NCI-H2081 (cell line): ENCODE measurements at places on chromosomes 4 and X.
A peak's percentile ranks its signal among the peaks of the same experiment; 100 is the strongest.

- no peak for DNase-seq
Observed at GRCh38 chrX:135984791-135985156, 461 bp upstream of the SLC9A6 start.

DNA sequence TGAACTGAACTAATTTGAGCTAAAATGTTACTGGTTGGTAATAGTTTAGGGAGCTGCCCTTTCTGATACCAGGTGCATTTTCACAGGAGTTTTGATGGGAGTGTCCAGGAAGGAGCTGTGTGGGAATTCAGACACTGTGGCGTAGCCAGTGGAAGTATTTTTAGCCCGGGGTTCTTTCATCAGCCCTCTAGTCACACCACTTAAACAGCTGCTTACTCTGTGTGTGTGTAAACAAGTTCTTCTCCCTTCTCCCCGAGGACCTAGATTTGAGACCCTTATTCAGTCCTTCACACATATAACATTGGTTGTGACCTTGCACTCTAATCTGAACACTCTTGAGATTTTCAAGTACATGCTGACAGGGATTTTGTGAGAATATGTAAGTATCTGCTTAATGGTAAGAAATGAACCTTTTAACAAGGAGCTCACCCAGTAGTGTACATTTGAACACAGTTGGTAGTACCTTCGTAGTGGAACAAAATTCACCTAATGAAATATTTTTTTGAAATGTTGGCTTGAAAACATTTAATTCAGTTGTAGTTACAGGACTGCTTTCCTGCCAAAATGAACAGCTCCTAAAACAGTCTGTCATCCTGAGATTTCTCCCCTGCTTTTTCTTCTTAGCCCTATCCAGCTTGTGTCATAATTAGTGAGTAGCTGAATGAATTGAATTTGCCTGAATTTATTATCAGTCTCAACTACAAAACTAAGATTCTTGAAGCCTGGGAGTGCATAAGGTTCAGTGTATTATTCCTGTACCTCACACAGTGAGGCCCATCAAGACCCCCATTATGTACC, 61.8 kb downstream of the BMPR1B start:
- DNase-seq: no peak

DNA sequence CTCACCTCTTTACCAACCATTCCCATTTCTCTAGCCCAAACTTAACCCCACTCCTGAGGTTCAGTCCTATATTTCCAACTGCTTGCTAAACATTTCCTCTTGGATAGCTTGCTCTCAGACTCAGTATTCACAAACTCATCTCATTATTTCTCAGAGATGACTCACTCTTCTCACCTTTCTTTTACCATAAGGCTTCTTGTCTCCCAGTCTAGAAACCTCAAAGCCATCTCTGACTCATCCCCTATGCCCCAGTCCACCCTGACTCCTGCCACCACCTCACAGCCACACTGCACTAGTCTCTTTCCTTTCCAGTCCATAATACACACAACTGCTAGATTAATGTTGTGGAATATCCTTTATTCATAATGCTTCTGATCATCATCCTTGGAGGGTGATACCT, 4.8 kb downstream of the FRMPD3 start:
- DNase-seq: no peak

DNA sequence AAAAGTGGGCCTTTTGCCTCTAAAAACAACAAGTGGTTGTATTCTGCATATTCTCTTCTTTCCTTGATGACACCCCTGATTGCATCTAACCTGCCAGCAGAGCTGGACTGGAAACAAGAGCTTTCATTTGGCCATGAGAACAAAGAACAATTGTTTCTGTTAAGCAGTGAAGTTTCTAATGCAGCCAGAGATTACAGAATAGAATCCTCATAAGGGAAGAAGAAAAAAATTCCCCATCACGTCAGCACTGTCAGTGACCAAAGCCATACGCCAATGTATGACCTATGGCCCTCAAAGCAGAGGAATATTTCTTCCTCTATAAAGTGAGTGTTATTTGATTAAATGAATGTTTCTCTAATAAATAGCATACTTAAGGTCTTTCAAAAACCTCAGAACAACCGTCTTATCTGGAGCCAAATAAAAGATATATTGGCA, 529.1 kb upstream of the INTU start:
- no peak for DNase-seq

DNA sequence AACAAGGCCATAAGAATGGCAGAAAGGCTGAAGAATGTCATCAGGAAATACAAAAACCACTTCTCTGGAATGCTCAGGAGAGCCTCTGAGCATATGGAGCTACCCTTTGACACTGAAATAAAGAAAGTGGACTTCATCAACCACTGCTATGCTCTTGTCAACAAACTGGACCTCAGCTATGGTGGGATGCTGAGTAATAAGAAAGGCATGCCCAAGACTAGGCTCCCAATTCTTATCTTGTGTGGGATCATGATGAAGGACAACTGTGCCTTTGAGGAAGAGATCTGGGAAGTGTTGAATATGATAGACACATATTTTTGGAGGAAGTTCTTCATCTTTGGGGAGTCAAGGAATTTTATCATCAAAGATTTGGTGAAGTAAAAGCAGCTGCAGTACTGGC, 86.9 kb upstream of the MAGEB16 start:
- no peak for DNase-seq

GRCh38 chrX:319579-320125, 1.1 kb upstream of the GTPBP6 start:
- DNase-seq: no peak

GRCh38 chr4:2824836-2825381, 18.7 kb upstream of the ADD1 start:
- DNase-seq: no peak

GRCh38 chr4:4260185-4260751, 12.2 kb upstream of the TMEM128 start:
- DNase-seq: peak; percentile 34

- DNase-seq: no peak
Observed at GRCh38 chr4:30821275-30821674, 101.1 kb downstream of the PCDH7 start.

GRCh38 chrX:136193771-136194170, 46.4 kb downstream of the FHL1 start:
- no peak for DNase-seq

- DNase-seq: no peak
Observed at GRCh38 chrX:71536285-71536684, 3.4 kb downstream of the OGT start.

- no peak for DNase-seq
Observed at GRCh38 chr4:91990726-91991125, 313.0 kb upstream of the GRID2 start.

DNA sequence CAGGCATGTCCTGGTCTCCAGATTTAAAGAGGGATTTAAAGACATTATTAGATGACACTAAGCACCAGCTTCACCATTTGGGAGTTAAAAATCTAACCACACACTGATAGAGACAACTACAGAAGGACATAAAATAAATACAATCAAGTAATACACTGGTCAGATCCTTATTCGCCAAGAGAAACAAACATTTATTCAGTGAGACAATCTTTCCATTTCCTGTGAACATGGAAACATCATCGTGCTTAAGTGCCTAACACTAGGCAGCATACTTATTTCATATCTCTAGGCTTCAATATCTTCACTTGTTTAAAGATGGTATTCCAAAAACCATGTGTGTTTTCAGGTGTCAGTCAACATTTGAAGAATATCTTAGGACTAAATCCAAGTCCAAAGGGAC, 103.6 kb downstream of the AREG start:
- no peak for DNase-seq

DNA sequence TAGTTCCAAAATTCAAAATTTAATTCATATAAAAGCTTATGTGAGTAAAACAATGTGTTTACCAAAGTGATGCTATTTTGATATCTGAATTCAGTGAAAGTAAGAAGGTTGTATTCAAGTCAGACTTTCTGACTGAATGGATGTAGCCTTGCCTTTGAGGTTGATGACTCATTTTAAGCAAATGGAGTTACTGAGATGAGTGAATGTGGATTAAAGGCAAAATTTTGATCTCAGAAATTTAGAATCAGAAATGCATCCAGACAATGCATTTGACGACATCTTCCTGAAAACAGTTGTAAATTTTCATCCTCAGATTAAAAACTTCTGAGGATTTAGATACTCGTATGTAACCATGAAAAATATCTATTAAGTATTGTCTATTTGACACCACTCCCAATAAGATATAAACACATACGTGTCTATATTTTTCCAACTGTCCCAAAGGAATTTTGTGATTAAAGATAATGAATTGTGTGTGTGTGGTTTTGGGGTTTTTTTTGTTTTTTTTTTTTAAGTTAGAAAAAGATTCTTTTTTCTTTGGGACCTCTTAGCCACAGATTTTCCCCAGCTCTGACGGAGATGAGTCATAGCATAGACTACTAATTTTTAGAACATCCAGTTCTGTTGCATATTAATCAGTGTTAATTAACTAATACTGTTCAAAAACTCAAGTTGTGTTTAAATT, 34.4 kb downstream of the NFKB1 start:
- no peak for DNase-seq

GRCh38 chr4:14415146-14415545, 587.1 kb upstream of the CPEB2 start:
- no peak for DNase-seq

GRCh38 chr4:15293711-15294110, 134.1 kb upstream of the C1QTNF7 start:
- DNase-seq: no peak

- DNase-seq: no peak
Observed at GRCh38 chr4:185600801-185601434, 65.6 kb upstream of the PDLIM3 start.

DNA sequence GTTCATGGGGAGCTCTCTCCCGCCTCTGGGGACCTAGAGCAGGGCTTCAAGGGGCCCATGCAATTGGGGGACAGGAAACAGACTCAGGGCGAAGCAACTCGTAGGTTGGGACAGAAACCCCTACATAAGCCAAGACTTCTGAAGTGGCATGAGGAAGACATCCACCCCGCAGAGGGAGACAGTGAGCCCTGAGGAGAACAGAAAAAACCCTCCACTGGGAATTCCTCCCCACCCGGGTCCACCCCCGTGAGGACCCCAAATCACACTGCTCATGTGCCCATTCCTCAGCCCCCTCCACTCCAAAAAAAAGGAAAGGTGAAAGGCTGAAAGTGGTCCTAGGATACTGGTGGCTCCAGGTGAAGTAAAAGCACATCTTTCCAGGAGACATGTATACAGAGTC, 74.0 kb downstream of the CPZ start:
- DNase-seq: no peak

DNA sequence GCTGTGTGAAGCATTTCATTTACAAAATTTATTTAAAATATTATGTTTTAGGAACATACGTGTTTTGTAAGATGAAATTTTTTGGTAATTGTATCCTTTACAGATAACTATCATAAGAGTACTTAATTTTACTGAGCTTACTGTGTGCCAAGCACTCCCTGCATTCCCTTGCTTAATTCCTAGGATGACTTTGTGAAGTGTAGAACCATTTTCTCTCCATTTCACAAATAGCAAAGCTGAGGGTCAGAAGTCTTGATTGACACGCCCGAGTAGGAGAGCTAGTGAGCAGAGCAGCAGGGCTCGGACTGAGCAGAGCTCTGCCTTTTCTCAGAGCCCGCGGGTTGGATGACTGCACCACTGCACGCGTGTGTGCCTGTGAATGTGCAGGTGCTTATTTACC, 30.6 kb downstream of the PIGG start:
- no peak for DNase-seq

DNA sequence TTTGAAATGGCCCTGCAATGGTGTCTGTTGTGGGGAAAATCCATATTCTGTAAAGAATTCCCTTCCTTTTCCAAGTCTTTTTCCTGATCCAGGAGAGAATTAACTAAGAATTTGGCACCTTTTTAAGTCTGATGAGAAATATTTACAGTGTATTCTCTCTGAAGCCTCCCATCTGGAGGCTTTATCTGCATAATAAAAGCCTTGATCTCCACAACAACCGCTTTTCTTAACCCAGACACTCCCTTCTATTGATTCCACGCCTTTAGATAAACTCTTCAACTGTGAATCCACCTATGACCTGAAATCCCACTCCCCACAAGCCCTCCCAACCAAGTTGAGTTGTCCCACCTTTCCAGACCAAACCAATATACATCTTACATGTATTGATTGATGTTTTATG, 43.1 kb upstream of the TMPRSS11E start:
- no peak for DNase-seq
